ENCODE measurements at places on chromosomes 4 and X. TPM values are rescaled to one million over a fixed set of nuclear protein-coding genes. Genes with fewer than 3 reads are reported as not detected.

GRCh38 chrX:96835660-96836289, 47.9 kb upstream of the RPA4 start:
- DNase-seq, result no peak
- H3K4me1 ChIP-seq, result peaks cover 9% of the 10 kb centered on the region
- H3K36me3 ChIP-seq, result no peaks in the 10 kb centered on the region
- H3K4me3 ChIP-seq, result no peak overlapping the region

DNA sequence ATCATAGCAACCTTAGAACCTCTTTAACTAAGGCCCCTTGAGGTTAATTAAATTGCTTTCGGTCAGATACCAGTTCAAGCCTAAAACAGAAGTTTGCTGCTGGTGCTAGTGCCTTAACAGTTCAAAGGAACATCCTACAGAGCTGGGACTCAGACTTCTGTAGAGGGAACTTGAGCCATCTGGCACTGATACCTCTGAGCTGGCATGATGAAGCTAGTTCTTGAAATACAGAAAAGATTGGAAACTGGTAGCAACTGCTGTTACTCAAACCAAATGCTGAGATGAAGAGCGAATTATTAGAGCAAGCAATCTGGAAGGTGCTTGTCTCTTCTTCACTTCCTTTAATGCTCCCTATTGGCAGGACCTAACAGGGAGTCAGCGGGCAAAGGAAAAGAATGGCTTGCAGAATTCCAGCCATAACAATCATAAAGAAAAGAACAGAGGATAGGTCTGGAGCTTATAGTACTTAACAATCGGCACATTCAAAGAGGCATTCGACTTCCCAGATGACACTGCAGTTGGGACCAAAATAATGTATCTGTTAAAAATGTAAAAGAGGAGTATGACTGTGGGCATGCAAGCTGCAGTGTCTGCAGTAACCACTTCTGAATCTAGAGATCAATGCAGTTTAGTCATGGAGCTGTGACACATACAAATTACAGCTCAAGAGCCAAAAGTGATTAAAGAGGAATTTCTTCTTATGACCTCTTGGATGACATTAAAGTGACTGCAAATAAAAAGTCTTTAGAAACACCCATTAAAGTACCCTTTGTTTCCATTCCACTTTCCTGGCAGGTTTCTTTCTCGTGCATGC, 298.9 kb downstream of the PDGFC start:
- no peak overlapping the region for H3K27ac ChIP-seq
- no peak overlapping the region for H3K4me3 ChIP-seq
- DNase-seq, result no peak
- H3K36me3 ChIP-seq, result no peaks in the 10 kb centered on the region
- no peaks in the 10 kb centered on the region for H3K4me1 ChIP-seq

DNA sequence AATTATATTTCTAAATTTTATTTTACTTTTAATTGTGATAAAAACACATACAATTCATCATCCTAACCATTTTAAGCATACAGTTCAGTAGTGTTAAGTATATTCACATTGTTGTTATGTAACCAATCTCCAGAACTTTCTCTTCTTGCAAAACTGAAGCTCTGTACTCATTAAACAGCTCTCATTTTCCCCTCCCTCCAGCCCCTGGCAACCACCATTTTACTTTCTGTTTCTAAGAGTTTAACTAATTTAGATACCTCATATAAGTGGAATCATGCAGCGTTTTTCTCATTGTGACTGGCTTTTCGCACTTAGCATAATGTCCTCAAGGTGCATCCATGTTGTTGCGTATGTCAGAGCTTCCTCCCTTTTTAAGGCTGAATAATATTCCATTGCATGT, 46.7 kb upstream of the NDP start:
- H3K27me3 ChIP-seq, result no peaks in the 10 kb centered on the region
- no peaks in the 10 kb centered on the region for H3K36me3 ChIP-seq
- no peak overlapping the region for H3K4me3 ChIP-seq
- no peak overlapping the region for H3K27ac ChIP-seq
- DNase-seq, result no peak
- H3K4me1 ChIP-seq, result no peaks in the 10 kb centered on the region

The ARHGAP36 gene
- not detected for total RNA-seq

The SSX3 gene
- total RNA-seq, result not detected

The BEND2 gene
- not detected for total RNA-seq

DNA sequence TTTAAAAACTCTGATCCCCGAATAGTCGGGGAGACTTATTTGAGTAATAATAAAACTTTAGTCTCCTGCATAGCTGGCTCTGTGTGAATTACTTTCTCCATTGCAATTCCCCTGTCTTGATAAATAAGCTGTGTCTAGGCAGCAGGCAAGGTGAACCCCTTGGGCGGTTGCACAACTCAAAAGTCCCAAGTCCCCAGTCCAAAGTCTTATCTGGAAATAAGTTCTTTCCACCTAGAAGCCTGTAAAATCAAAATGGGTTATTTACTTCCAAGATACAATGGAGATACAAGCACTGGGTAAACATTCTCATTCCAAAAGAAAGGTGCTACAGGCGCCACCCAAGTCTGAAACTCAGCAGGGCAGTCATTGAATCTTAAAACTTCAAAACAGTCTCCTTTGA, 10.1 kb upstream of the PNMA5 start:
- H3K27ac ChIP-seq, result no peak overlapping the region
- no peak for DNase-seq
- no peaks in the 10 kb centered on the region for H3K27me3 ChIP-seq
- no peaks in the 10 kb centered on the region for H3K4me1 ChIP-seq
- no peaks in the 10 kb centered on the region for H3K36me3 ChIP-seq

- no peak for DNase-seq
- no peaks in the 10 kb centered on the region for H3K4me1 ChIP-seq
- H3K36me3 ChIP-seq, result peaks cover 2% of the 10 kb centered on the region
- no peak overlapping the region for H3K4me3 ChIP-seq
- H3K27ac ChIP-seq, result no peak overlapping the region
These were observed 53.3 kb downstream of the RELL1 start for GRCh38 chr4:37632836-37633235.
